ENCODE measurements at places on chromosomes 7 and 10.

DNA sequence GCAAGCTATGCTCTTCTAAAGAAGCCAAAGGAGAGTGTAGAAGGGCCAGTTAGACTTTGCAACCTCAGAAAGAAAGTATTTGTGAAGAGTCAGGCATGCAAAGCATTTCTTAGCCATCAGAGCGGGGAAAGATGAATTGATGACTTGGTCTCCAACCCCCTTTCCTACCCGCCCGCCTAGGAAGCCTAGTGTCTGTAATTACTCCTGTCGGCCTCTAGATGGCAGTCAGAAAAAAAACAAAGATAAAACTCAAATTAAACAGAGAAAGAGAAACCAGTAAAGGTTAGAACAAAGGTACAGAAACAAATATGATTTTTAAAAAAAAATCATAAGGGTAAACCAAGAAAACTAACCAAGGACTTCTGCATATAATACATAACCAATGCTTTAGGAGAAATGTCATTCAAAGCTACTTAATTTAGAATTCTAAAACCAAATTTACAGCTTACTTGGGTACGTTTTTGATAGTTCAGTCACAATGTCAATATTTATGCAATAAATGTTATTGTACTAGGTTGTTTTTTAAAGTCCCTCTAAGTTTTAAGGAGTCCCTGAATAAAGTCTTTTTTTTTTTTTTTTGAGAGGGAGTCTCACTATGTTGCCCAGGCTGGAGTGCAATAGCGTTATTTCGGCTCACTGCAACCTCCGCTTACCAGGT, 97.6 kb downstream of the LYZL1 start:
- no peak for DNase-seq

DNA sequence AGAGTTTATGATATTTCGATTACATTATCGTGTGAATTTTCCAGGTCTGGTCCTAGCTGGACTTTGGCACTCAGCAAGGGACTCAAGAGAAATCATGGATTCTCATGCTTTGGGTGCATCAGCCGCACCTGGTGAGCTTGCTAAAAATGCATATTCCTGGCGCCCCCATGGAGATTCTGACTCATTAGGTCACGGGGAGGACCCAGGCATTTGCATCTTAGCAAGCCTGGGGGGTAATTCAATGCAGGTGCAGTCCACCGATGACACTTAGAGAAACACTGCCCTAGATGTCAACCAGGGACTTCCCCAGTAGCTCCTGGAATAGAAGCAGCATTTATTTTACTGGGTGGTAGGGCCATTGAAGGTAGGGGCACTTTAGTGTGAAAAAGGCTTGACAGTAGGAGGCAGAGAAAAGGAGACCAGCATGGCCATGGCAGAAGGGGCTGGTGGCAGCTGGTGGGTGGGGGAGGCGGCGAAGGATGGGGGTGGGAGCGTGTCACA, 29.9 kb upstream of the PDCD4 start:
- DNase-seq, result no peak

DNA sequence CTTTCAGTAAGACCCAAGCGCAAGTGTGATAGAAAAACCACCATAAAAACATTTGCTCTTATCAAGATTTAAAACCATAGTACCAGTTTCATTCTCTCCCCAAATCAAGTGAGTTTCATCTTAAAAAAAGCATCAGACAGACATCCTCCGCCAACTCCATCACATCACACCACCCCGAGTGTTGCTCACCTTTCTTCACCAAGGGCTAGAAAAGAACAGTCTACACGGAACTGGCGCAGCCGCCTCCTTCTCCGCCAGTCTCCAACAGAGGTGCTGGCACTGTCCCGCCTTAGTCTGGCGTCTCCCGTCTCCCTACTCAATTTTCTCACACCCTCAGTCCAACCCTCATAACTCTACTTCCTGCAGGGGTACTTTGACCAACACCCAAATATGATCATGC, 46.9 kb upstream of the WIPI2 start:
- DNase-seq, result no peak

- DNase-seq, result no peak
Measured at GRCh38 chr7:23615331-23615730, 18.1 kb downstream of the CCDC126 start.

- no peak for DNase-seq
Measured at GRCh38 chr7:33192695-33193291, 63.4 kb downstream of the BBS9 start.

- no peak for DNase-seq
Measured at GRCh38 chr10:110398419-110399105, 93.8 kb upstream of the SMNDC1 start.

DNA sequence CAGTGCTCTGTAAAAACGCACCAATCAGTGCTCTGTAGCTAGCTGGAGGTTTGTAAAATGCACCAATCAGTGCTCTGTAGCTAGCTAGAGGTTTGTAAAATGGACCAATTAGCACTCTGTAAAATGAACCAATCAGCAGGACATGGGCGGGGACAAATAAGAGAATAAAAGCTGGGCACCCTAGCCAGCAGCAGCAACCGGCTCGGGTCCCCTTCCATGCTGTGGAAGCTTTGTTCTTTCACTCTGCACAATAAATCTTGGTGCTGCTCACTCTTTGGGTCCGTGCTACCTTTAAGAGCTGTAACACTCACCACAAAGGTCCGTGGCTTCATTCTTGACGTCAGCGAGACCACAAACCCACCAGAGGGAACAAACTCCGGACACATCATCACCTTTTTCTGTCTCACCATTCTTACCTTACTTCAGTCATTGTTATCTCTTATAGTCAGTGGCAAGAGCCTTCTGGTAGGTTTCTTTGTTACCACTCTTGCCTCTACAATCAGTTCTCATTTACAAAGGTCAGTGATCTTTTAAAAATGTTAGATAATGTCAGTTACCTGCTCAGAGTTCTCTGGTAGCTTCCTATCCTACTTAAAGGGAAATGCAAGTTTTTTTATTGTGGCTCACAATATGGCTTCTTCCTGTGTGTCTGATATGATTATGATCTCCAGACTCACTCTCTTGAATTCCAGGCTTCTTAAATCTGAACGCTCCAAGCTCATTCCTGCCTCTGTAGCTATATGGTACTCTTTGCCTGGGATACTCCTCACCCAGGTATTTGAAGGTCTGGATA, 4.5 kb downstream of the STAM start:
- DNase-seq, result peak; percentile 49

GRCh38 chr10:110378006-110378405, 73.3 kb upstream of the SMNDC1 start:
- no peak for DNase-seq

- no peak for DNase-seq
Measured at GRCh38 chr7:124323597-124323996, 290.7 kb upstream of the TMEM229A start.

DNA sequence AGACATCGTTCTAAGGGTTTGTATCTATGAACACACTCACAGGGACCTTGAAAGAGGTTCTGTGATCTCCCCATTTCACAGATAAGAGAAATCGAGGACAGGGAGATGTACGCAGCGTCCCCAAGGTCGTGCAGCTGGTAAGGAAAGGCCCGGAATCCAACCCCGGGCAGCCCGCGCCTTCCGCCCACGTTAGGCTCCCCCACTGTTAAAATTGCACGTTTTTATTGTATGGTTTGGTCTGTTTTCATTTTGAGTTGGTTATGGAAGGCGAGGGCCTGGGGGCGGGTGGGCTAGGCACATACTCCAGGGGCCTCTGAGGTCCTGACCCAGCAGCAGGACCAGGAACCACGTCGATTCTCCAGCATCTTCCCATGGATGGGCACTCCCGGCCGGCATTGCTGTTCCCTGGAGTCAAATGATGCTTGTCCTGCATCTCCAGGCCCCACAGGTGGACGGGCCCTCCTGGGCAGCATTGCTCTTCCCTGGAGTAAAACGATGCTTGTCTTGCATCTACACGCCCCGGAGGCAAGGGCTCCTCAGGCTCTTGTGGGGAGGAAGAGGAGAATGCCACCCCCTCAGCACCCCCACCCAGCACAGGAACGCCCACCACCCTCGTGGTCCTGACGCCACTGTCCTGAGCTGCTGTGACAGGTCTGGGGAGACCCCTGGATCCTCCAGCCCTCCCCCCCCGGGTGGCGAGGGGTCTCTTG, 65.9 kb downstream of the PDGFA start:
- DNase-seq, result no peak

- no peak for DNase-seq
Measured at GRCh38 chr10:15378569-15378968, 7.5 kb upstream of the FAM171A1 start.

- DNase-seq, result no peak
Measured at GRCh38 chr10:116038259-116038658, 234.7 kb downstream of the GFRA1 start.

DNA sequence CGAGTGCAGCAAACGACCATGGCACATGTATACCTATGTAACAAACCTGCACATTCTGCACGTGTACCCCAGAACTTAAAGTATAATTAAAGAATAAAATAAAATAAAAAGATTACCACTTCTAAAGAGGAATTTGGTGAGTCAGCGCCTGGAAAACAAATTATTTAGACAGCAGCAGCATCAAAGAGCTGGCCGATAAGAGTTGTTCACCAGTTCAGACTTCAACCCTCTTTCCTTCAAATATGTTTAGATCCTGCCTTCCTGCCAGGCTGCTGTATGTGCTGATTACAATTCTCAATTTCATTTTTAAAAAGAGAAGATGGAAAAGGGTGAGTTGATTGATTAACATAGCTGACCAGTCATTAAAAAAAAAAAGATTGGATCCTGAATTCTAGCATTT, 672.0 kb upstream of the NRP1 start:
- DNase-seq, result no peak

- no peak for DNase-seq
Measured at GRCh38 chr10:30728766-30729165, 99.2 kb upstream of the LYZL2 start.

DNA sequence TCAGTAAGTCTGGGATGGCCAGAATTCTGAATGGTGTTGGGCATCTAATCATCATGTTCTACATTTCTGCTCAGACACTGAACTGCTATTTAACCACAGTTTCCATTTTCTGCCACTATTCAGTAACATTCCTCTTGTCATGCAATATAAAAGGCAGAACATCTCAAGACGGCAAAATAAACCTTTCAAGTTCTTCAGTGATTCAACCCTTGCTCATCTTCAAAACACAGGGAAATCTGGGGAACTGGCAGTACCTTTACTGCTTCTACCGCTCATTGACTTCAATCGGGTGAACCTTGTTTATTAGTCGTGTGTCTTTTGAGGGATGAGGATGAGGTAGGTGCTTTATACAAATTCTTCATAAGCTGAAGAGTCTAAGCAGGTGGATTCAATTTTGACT, 184.7 kb upstream of the ANK3 start:
- DNase-seq, result no peak

- no peak for DNase-seq
Measured at GRCh38 chr7:88664630-88665233, 94.8 kb upstream of the ZNF804B start.

- DNase-seq, result no peak
Measured at GRCh38 chr7:150950496-150951180, 27.5 kb downstream of the KCNH2 start.

GRCh38 chr7:142391191-142391992, 133.5 kb upstream of the PRSS58 start:
- DNase-seq, result no peak

GRCh38 chr10:89888321-89889070, 187.1 kb downstream of the KIF20B start:
- DNase-seq, result no peak

DNA sequence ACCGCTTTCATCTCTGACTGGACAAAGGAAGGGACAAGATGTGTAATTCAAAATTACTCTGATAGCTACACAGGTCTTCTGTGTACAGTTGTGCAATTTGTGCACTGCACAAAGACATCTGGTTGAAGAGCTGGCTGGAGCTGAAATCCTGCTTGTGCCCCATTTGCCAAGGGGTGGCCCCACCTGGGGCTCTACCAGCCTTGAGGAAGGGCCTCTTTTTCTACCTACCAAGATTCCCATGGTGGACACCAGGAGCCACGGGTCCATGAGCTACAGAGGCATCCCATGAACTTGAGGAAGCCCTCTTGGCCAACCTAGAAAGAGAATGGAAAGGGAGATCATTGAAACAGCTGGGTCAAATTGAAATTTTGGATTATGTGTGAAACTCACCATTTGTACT, 43.2 kb downstream of the HHEX start:
- DNase-seq, result no peak
